Activated T-helper 9 cell treated with anti-CD3 and anti-CD28 coated beads, Interleukin-2, amount 50 U/mL, for 16 hours (primary cell): ENCODE measurements at places on chromosomes 5 and 9.

DNA sequence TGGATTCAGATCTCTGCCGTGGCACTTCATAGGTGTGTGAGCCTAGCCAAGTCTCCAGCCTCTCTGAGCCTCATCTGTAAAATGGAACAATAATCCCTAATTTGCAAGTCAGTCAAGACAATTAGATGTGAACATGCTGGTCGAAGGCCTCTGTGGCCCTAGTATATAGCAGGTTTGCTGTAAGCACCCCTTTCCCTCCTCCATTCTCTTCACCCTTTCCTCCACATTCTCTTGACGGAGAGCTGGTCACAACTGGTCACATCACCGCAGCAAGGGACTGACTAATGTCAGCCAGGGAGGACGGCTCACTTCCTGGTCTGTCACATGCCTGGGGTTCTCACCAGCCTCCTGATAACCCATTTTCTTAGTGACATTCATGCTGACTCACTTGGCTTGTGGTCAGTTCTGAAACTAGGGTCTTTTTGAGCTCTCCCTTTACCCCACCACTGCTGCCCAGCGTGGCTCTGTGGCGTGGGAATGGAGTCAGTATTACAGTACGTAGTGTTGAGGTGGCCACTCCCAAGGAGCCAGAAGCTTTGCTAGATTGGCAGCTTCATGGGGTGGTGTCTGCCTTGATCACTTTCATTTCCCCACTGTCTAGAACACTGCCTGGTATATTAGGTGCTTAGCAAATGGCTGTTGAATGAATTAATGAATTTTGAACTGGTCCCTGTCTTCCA is 47.8 kb downstream of the ERGIC1 start:
- no peak for DNase-seq

GRCh38 chr5:24509943-24510342 is 134.8 kb downstream of the CDH10 start:
- DNase-seq, result no peak

DNA sequence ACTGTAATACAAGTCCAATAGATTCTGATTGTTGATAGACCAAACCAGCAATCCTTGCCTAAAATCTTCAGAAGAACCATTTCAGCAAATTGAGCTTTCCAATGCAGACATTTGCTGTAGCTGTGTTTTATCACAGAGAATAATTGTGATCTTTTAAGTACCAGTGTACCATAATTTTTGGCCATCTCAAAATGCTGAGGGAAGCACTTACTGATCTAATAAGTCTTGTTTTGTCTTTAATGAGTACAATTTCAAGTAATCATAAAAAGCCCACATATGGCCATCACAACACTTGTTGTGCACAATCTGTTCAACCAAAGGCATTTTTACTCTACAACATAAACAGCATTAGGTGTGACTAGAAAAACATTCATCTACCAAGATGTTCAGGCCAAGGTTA is 159.9 kb downstream of the FBXL17 start:
- no peak for DNase-seq

DNA sequence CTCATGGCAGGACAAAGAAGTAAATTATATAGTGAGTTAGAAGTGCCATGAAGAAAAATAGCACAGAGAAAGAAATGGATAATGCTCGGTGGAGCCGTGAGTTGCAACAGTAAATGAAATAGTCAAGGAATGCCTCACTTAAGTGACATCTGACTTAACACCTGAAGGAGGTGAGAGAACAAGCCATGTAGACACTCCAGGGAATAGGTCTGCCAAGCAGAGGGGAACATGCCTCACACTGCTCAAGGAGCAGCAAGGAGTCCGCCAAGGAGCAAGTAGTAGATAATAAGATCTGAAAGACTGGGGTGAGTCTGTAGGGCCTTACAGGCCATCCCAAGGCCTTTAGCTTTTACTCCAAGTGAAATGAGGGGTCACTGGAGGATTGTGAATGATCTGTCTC is 21.8 kb downstream of the MAPKAP1 start:
- DNase-seq, result no peak

- DNase-seq, result no peak
These were observed 100.4 kb upstream of the FAM174A start for GRCh38 chr5:100434815-100435214.

DNA sequence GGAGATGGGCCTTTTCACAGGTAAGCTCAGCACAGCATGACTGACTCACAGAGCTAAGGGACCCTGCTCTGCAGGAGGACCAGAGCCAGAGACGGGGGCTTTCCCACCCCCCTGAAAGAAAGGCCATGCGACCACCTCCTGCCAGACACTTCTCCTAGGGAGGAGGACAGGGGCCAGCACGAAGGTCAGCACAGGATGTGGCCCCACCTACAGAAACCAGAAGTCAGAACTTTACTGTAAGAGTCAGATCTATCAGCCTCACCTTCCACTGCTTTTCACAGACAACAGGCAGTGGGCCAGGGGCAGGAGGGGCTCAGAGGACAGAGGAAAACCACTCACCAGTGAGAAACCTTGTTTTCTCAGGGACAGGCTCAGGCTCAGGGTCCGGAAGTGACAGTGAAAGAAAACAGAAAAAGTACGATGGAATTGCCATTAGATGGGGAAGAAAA is 37.9 kb downstream of the CCNJL start:
- no peak for DNase-seq

- DNase-seq, result no peak
These were observed 81.8 kb downstream of the LURAP1L start for GRCh38 chr9:12856603-12857002.

DNA sequence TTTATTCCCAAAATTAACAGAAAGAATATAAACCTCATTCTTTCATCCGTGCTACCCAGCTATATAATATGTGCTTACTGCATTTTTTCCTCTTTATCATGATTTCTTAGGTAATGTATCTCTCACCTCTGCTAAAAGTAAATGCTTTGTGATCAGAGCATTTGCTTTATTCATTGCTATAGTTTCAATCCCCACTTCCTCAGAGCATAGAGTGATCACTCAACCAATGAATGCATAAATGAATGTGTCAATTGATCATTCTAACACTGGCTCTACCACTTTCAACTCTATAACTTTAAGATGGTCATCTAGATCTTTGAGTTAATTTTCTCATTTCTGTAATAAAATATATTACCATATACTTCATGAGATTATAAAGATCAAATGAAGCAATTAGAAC is 719.2 kb downstream of the CETN3 start:
- DNase-seq, result no peak

DNA sequence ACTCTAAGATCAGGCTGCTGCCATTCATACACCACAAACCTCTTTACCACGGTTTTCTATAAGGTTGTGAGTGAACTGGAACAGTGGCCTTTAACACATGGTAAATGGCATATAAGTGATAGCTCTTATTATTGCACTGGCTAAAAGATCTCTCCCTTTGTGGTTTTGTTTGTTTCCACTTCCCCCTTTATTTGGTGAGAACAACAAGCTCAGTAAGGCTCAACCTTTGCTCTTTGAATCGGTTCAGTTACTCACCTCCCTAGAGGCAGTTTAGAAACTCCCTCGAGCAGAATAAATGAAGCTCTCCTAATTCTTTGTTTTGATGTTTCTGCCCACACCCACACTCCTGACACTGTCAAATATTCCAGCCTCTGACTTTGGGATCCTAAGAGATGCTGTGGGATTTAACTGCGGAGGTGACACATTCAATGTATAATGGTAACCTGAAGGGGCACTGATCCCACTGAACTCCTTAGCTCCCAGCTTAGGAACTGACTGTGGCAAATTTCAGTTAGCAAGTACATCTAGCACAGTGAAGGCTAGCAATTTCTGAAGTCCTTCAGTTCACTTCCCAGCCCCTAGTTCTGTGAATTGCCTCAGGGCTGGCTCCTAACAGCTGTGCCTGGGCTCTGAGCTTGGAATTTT is 22.5 kb upstream of the RAD23B start:
- DNase-seq, result no peak

DNA sequence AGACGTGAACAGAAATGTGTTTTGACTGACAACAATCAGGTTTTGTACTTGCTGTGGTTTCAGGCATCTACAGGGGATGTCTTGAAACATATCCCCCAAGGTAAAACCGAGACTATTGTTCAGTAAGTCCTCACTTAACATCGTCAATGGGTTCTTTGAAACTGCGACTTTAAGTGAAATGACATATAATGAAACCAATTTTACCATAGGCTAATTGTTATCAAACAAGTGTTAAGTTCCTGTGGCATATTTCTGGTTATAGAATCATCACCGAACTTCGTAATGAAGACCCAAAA is 16.4 kb upstream of the OMD start:
- DNase-seq, result no peak

DNA sequence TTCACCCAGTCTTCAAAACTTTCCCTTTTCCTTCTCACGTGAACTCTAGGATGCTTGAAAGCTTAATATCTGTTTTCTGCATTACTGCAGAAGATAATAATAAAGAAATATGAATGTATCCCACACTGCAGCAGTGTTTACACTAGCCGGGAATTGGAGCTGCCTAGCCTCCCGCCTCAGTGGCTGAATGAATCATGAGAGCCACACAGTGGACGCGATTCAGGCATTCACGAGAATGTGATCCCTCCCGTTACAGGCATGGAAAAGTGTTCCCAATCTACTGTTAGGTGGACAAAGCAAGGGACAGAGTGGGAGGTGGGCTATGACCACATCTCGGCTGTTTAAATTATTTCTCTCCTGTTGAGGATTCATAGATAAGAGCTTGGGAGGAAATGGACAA is 69.4 kb upstream of the CTSL start:
- DNase-seq, result no peak

DNA sequence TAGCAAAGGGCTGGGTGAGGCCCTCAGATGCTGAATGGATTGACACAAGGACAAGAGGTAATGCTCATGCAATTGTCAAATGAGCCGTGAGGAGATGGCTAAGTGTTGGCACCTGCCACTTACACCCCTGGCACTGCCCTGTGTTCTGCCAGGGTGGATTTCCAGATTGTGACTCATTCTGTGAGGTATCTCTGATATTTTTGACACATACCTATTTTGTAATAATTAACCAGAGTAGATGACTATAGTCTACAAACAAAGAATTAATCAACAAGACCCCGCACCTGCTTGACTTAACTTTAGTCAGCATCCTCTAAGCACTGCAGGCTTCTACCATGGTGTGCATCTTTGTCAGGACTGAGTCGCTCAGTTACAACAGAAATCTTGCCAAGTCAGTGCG is 200.8 kb downstream of the DIRAS2 start:
- no peak for DNase-seq

DNA sequence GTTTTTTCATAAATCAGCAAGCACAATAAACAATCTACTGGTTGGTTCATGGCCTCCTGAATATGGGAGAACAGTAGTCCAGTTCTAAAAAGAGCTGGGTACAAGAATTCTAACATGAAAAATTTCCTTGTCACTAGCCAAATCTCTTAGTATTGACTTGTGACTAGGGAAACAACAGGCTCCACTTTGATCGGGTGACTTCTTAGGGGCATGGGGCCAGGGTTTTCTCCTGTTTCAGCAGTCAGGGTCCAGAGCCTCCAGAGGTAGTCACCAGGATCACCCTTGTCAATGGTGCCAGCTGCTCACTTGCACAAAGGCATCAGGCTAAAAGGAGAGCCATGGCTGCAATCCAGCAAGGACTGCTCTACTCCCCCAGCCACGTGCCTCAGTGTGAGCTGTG is 38.1 kb downstream of the LPAR1 start:
- no peak for DNase-seq

DNA sequence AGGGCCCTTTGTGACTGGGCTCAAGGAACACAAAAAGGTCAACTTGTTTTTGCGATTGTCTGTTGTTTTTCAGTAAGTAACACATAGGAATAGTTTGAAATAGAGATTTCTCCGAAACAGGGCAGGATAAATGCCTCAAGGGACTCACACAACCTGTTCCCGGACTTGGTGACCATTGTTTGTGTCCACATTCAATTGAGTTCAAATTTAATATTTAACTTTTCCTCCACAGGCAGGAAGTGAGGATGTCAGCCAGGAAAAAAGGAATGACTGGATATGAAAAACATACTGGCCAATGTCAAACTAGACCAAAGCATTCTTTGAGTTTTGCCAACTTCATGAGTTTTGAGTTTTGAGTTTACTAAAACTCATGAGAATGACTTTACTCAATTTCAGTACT is 72.7 kb downstream of the SPATA31C2 start:
- no peak for DNase-seq

- no peak for DNase-seq
These were observed 268.2 kb downstream of the TMEM232 start for GRCh38 chr5:110458313-110458712.

DNA sequence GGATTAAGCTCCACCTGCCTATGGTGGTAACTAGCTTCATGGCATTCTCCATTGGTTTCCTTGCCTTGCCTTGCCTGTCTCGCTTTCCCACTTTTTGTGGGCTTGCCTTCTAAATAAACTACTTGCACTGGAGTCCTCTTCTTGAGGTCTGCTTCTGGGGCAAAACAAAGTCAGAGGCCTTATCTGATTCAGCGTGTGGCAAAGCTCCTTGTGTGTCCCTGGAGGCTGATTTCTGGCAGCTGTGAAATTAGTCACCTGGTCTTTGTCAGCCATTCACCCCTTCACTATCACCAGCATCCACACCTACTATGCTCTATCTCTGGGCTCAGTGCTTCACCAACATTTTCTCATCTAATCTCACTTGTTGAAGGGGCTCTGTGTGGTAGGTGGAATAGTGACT is 176.2 kb downstream of the SEC61B start:
- DNase-seq, result no peak

- no peak for DNase-seq
These were observed 16.6 kb upstream of the KIF12 start for GRCh38 chr9:114115654-114116125.

DNA sequence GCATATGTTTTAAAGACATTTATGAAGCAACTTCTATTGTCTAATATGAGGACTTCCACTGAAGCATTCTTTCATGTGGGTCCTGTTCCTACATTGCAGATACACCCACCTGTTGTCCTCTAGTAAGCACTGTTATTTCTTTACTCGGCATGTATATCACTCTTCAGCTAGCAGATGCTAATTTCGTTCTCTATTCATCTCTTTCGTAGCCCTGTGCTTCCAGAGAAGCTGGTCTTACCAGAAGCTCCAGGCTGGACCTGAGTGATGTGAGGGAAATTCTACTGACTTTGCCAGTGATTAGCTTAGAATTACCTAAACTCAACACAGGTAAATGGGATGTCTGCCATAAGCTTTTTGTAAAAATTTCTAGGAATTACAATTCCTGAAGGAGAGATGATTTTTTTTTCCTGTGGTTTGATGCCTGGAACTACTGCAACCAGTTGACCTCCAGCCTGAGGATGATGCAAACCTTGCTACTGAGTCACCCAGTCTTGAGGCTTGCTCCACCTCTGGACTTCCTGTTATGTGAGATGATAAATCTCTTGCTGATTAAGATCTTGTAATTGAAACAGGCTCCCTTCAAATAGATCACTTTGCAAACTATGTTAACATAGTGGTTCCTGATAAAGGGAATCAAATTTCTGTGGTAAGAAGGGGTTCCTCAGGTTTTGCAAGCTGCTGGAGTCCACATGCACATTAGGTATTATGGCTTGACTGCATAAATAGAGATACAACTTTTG is 52.2 kb upstream of the SPINK5 start:
- DNase-seq, result no peak
